ENCODE measurements at places on chromosomes 2 and 18.

DNA sequence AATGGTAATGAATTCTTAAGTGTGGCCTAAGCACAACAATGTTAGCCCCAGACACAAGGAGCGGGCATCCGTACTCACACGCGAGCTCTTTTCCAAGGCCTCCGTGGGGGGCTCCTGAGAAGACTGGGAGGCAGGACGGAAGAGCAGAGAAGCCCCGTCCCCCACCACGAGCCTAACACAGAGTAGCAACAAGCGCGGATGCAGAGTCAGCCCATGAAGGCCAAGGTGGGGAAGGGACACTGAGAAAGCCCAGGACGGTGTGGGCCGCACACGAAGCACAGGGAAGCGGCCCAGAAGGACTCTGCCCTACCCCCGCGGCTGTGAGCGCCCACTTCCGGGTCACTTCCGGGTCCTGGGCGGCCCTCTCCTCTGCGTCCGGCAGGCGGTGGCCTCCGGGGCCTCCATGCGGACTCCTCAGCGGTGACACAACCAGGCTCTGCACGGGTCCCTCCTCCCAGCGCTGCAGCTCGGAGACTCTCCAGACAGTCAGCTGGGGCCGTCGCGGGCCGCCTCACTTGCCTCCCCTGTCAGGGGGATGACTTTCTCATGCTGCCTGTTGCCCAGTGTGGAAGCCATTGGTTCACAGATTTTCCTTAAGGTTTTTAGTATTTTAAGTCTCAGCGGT lies 151.5 kb downstream of the MTCL1 start:
- no peak for DNase-seq

- DNase-seq: no peak
These were observed 21.9 kb downstream of the FAM124B start for GRCh38 chr2:224379986-224380385.

- DNase-seq: peak; percentile 4
These were observed 26.6 kb upstream of the LANCL1 start for GRCh38 chr2:210503001-210503623.

- DNase-seq: no peak
These were observed 40.8 kb upstream of the CYP1B1 start for GRCh38 chr2:38116762-38117161.

- no peak for DNase-seq
These were observed 256.5 kb downstream of the TPGS2 start for GRCh38 chr18:36572135-36572856.

Data from T-helper 9 cell (primary cell).